ENCODE measurements at places on chromosomes 3 and 15. TPM values are rescaled to one million over a fixed set of nuclear protein-coding genes. Genes with fewer than 3 reads are reported as not detected.

GRCh38 chr3:48477959-48478520, 25.9 kb downstream of the SHISA5 start:
- H3K4me3 ChIP-seq = no peak overlapping the region
- DNase-seq = no peak
- peaks cover 8% of the 10 kb centered on the region for H3K4me1 ChIP-seq
- H3K27ac ChIP-seq = peak overlapping the region; percentile 52
- H3K36me3 ChIP-seq = peaks cover 6% of the 10 kb centered on the region
- H3K27me3 ChIP-seq = no peaks in the 10 kb centered on the region

FGF7 gene
- 8.7 TPM for total RNA-seq

DNA sequence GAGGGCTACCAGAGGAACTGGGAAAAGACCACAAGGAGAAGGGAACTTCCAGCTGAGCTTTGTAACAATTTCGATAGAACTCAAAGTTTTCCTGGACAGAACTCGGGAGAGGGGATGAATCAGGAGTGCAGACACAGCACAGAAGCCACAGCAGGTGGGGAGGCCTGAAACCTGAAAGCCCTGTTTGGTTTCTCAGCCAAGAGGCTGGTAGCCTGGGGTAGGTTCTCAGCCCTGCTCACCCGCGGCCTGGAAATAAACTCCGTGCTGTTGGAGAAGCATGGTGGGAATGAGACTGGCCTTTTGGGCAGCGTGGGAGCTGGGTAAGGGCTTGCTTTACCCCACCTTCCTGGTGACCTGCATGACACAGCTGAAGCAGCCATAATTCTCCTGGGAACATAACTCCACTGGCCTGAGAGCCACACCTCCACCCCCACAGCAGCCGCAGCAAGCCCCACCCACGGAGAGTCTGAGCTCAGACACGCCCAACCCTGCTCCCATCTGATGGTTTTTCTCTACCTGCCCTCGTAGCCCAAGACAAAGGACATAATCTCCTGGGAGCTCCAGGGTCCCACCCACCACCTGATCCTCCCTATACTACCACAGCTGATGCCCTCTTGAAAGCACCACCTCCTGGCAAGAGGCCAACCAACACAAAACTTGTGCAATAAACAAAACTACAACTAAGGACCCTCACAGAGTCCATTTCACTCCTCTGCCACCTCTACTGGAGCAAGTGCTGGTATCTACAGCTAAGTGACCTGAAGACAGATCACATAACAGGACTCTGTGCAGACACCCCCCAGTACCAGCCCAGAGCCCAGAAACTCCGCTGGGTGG, 52.5 kb upstream of the CHRM5 start:
- DNase-seq = peak; percentile 25
- H3K4me1 ChIP-seq = no peaks in the 10 kb centered on the region
- no peak overlapping the region for H3K4me3 ChIP-seq
- H3K36me3 ChIP-seq = no peaks in the 10 kb centered on the region

TMC3 gene
- not detected for total RNA-seq

- H3K4me1 ChIP-seq = no peaks in the 10 kb centered on the region
- H3K4me3 ChIP-seq = no peak overlapping the region
- no peaks in the 10 kb centered on the region for H3K27me3 ChIP-seq
- H3K36me3 ChIP-seq = no peaks in the 10 kb centered on the region
These were observed 94.1 kb downstream of the SEC22A start for GRCh38 chr3:123295901-123296250.

ISLR2 gene
- total RNA-seq = not detected

GRCh38 chr15:62824111-62825015, 218.2 kb upstream of the TPM1 start:
- H3K4me3 ChIP-seq = no peak overlapping the region

PRR20G gene
- not detected for total RNA-seq

DNA sequence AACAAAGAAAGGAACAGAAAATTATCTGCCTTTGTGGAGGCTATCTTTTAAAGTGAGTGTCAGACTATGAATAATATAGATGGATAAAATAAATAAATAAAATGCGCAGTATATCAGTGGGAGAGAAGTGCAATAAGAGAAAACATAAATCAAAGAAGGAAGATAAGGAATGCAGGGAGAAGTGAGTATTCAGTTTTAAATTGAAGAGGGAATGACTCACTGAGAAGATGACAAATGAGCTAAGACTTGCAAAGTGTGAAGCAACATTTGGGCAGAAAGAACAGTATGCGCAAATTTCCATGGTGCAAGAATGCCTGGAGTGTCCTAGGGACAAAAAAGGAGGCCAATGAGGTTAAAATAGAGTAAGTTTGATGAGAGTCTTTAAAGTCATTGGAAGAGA, 1300.1 kb upstream of the ALCAM start:
- no peaks in the 10 kb centered on the region for H3K4me1 ChIP-seq
- DNase-seq = no peak
- H3K27ac ChIP-seq = no peak overlapping the region
- H3K4me3 ChIP-seq = no peak overlapping the region
- H3K27me3 ChIP-seq = no peaks in the 10 kb centered on the region
- H3K36me3 ChIP-seq = no peaks in the 10 kb centered on the region

DAG1 gene
- 61.3 TPM for total RNA-seq

WDR72 gene
- 6.3 TPM for total RNA-seq

SCN5A gene
- 0.30 TPM for total RNA-seq

DNA sequence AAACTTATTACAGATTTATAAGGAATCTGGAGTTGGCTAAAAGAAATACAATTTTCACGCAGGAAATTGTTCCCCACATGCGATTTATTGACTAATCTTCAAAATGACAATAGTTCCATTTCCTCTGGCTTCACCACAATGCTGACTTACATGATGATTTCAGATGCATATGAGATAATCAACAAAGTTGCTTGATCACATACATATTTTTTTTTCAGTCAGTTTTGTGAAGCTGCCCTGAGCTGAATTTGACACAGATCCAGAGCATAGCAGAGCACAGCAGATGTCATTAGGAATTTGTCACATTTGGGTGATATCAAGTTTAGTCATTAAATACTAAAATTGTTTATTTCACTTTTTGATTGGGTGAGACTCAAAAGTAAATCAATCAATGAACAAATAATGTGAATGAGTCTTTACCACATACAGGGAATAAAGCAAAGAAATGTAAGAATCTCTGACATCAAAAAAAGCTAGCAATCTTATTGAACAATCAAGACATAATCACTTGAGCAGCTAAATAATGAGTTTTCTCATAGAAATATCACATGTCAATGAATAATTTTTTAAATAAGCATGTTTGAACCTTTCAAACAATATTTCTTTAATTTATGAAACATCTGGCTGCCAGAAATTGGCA, 18.3 kb downstream of the CPB1 start:
- no peak overlapping the region for H3K4me3 ChIP-seq
- H3K27me3 ChIP-seq = no peaks in the 10 kb centered on the region
- no peaks in the 10 kb centered on the region for H3K4me1 ChIP-seq
- no peaks in the 10 kb centered on the region for H3K36me3 ChIP-seq
- no peak for DNase-seq

- H3K36me3 ChIP-seq = no peaks in the 10 kb centered on the region
- DNase-seq = no peak
- no peaks in the 10 kb centered on the region for H3K27me3 ChIP-seq
These were observed 22.7 kb downstream of the ST6GAL1 start for GRCh38 chr3:186953011-186953487.

GRCh38 chr15:87881026-87881425, 375.5 kb downstream of the NTRK3 start:
- no peak for DNase-seq
- no peak overlapping the region for H3K27ac ChIP-seq
- no peaks in the 10 kb centered on the region for H3K36me3 ChIP-seq
- H3K4me1 ChIP-seq = no peaks in the 10 kb centered on the region
- H3K27me3 ChIP-seq = no peaks in the 10 kb centered on the region

- H3K27me3 ChIP-seq = no peaks in the 10 kb centered on the region
- no peak overlapping the region for H3K4me3 ChIP-seq
- H3K36me3 ChIP-seq = no peaks in the 10 kb centered on the region
- no peak for DNase-seq
These were observed 49.7 kb upstream of the POMGNT2 start for GRCh38 chr3:43155464-43156121.

DNA sequence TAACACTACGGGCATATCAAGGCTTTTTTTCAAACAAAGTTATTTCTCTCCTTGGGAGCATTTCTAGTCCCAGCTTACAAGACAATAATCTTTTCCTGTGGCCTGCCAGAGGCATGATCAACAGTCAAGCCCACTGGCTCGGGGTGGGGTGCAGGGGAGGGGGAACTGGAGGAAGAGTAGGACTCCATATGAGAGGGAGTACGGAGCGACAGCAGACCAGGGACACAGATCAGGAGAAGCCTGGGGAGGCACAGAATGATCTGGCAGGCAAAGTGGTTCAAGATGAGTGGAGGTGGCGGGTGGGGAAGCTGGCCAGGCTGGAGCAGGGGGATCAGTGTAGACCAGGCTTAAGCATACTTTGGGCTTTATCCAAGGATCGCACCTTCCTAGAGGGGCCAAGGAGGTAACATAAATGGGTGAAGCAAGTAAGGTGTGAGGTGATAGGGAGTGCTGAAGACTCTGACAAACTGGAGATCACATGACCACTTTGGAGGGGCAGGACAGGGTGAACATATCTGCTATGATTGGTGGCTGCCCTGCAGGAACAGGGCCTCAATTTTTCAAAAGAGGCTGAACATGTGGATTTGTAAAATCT, 37.4 kb downstream of the KLF15 start:
- no peak for DNase-seq
- H3K27ac ChIP-seq = no peak overlapping the region
- H3K4me3 ChIP-seq = no peak overlapping the region
- peaks cover 5% of the 10 kb centered on the region for H3K4me1 ChIP-seq
- no peaks in the 10 kb centered on the region for H3K27me3 ChIP-seq
